ENCODE measurements at places on chromosomes 4 and X. TPM values are rescaled to one million over a fixed set of nuclear protein-coding genes. Genes with fewer than 3 reads are reported as not detected.

USP51 gene
- 0.87 TPM for total RNA-seq

- no peak for DNase-seq
Measured at GRCh38 chr4:90226734-90227133, 99.5 kb downstream of the CCSER1 start.

DNA sequence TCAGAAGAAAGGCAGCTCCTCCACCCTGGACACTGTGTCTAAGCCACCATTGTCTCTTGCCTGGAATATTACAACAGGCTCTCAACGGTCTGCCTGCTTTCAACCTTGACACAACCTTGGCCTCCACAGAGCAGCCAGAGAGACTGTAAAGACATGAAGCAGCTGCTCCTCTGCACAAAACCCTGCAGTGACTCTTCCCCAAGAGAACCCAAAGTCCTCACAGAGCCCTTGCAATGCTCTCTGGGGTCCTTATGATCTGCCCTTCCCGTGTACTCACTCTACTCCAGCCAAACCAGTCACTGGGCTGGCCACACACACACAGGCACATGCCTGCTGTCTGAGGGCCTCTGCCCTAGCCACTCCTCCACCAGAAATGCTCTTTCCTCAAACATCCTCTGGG lies 75.9 kb upstream of the CPEB2 start:
- no peak for DNase-seq

DNA sequence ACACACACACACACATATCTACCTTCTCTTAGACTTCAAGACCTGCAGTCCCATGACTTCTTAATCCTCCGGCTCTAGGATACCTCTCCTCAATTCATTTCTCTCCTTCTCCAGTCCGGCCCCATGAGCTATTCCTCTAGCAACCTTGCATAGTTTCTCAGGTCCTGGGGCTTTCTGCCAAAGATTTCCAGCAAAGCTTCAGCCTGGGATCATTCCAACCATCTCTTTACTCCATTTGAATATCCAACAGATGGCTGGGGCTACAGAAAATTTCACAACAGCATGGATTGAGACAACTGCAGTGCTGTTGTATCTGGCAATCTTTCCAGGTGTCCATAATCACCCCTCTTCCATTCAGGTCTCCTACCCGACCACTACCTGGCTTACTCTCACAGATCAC lies 184.1 kb downstream of the DCHS2 start:
- no peak for DNase-seq

DNA sequence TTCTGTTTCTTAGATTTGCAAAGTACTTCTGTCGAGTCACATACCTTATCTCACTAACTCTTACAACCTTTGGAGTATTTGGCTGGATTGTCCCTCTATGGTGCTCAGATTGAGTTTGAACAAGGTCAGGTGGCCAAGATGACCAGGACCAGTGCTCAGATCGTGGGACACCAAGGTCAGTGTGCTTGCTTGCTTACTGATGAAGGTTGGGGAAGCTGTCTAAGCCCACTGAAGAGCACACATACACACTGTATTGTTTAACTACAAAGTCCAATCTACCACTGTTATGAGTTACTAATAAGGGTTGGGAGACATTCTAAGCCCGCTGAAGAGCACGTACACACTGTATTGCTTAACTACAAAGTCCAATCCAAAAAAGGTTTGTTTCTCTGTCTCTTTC lies 53.7 kb downstream of the TAB3 start:
- no peak for DNase-seq

GCNA gene
- 1.8 TPM for total RNA-seq

- DNase-seq = no peak
Measured at GRCh38 chrX:67998540-67998939, 434.8 kb downstream of the OPHN1 start.

GRCh38 chr4:13483768-13484121 lies 395 bp downstream of the RAB28 start:
- DNase-seq = peak; percentile 64

- DNase-seq = no peak
Measured at GRCh38 chrX:132742246-132742645, 216.2 kb downstream of the HS6ST2 start.

All from lung microvascular endothelial cell (primary cell).